ENCODE measurements at places on chromosomes 7 and 10. TPM values are rescaled to one million over a fixed set of nuclear protein-coding genes. Genes with fewer than 3 reads are reported as not detected.

GBX1 gene
- total RNA-seq = not detected

HABP2 gene
- total RNA-seq = not detected

GRCh38 chr10:125163803-125164202 is 3.4 kb upstream of the CTBP2 start:
- no peak overlapping the region for H3K27ac ChIP-seq
- H3K36me3 ChIP-seq = no peaks in the 10 kb centered on the region
- DNase-seq = no peak
- no peak overlapping the region for H3K4me3 ChIP-seq
- no peaks in the 10 kb centered on the region for H3K4me1 ChIP-seq
- H3K27me3 ChIP-seq = no peaks in the 10 kb centered on the region

NCF1 gene
- total RNA-seq = 16.4 TPM

DGKI gene
- total RNA-seq = 6.8 TPM

MMD2 gene
- not detected for total RNA-seq

DNA sequence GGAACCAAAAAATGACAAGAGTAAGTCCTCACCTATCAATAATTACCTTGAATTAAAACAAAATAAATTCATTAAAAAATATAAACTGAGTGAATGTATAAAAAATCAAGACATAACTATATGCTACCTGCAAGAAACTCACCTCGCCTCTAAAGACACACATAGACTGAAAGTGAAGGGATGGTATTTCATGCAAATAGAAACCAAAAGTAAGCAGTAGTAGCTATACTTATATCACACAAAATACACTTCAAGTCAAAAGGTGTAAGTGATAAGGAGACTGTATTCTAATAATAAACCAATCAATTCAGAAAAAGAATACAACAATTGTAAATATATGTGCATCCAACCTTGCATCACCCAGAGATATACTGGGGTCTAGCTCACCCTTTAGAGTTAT is 332.6 kb downstream of the SH2D4B start:
- H3K36me3 ChIP-seq = no peaks in the 10 kb centered on the region
- no peak overlapping the region for H3K27ac ChIP-seq
- H3K4me3 ChIP-seq = no peak overlapping the region
- DNase-seq = no peak

- no peaks in the 10 kb centered on the region for H3K36me3 ChIP-seq
- H3K4me3 ChIP-seq = no peak overlapping the region
- DNase-seq = peak; percentile 41
- no peaks in the 10 kb centered on the region for H3K27me3 ChIP-seq
- H3K4me1 ChIP-seq = no peaks in the 10 kb centered on the region
Measured at GRCh38 chr7:131544449-131545301, 11.8 kb downstream of the PODXL start.

- H3K27me3 ChIP-seq = no peaks in the 10 kb centered on the region
- no peak overlapping the region for H3K4me3 ChIP-seq
- no peaks in the 10 kb centered on the region for H3K4me1 ChIP-seq
- peaks cover 14% of the 10 kb centered on the region for H3K36me3 ChIP-seq
- no peak overlapping the region for H3K27ac ChIP-seq
Measured at GRCh38 chr7:47411901-47412300, 170.0 kb downstream of the TNS3 start.

UPP1 gene
- 30.4 TPM for total RNA-seq

- DNase-seq = no peak
- no peaks in the 10 kb centered on the region for H3K27me3 ChIP-seq
- H3K4me3 ChIP-seq = no peak overlapping the region
- no peaks in the 10 kb centered on the region for H3K4me1 ChIP-seq
- H3K27ac ChIP-seq = no peak overlapping the region
- H3K36me3 ChIP-seq = no peaks in the 10 kb centered on the region
Measured at GRCh38 chr10:93503075-93503474, 6.7 kb downstream of the CEP55 start.

PCLO gene
- total RNA-seq = 0.52 TPM

DENND2A gene
- total RNA-seq = 5.9 TPM

Measured in aorta (tissue), 5 donors.